ENCODE measurements at places on chromosomes 3 and 15. TPM values are rescaled to one million over a fixed set of nuclear protein-coding genes. Genes with fewer than 3 reads are reported as not detected.
A peak's percentile ranks its signal among the peaks of the same experiment; 100 is the strongest.

DNA sequence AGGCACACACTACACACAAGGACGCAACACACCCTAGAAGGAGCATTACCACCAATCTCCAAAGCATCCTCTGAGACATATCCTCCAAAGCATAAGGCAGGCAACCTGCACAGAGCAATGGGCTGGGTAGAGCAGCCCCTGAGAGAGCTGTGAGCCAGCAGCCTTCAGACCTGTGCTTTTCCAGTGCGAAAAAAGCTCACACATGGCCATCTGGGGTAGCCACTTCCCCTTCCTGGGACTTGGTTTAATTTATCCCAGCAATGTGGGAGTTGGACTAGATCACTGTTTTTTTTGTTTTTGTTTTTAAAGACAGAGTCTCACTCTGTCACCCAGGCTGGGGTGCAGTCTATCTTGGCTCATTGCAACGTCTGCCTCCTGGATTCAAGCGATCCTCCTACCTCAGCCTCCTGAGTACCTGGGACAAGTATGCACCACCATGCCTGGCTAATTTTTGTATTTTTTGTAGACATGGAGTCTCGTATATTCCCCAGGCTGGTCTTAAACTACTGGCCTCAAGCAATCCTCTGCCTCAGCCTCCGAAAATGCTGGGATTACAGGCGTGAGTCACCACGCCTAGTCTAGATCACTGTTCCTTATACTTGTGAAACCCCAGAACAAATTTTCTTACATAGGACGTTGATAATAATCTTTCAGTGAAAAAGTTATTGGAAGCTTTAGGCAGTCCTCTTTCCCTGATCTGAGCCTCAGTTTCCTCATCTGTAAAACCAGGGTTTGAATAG lies 18.9 kb downstream of the PTPN23 start:
- DNase-seq = no peak

DNA sequence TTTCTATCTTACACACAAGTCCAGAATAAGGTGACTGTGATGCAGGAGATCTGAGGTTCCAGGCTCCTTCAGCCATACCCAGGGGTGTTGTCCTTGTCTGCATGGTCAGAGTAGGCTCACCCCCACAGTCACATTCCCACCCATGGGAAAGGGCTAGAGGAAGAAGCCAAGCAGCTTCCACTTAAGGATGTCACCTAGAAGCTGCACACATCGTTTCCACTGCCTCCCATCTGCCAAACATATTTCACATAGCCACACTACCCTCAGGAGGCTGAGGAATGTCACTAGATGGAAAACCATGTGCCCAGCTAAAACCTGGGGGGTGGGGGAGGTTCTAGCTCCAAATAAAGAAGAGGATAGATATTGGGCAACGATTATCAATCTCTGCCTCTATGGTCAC lies 58.1 kb downstream of the TMEM39A start:
- DNase-seq = no peak

GRCh38 chr3:87706176-87706575 lies 352.6 kb downstream of the CGGBP1 start:
- no peak for DNase-seq

GRCh38 chr15:72982714-72983113 lies 69.5 kb upstream of the NEO1 start:
- peak; percentile 83 for DNase-seq

XIRP1 gene
- 79.4 TPM for total RNA-seq

DNA sequence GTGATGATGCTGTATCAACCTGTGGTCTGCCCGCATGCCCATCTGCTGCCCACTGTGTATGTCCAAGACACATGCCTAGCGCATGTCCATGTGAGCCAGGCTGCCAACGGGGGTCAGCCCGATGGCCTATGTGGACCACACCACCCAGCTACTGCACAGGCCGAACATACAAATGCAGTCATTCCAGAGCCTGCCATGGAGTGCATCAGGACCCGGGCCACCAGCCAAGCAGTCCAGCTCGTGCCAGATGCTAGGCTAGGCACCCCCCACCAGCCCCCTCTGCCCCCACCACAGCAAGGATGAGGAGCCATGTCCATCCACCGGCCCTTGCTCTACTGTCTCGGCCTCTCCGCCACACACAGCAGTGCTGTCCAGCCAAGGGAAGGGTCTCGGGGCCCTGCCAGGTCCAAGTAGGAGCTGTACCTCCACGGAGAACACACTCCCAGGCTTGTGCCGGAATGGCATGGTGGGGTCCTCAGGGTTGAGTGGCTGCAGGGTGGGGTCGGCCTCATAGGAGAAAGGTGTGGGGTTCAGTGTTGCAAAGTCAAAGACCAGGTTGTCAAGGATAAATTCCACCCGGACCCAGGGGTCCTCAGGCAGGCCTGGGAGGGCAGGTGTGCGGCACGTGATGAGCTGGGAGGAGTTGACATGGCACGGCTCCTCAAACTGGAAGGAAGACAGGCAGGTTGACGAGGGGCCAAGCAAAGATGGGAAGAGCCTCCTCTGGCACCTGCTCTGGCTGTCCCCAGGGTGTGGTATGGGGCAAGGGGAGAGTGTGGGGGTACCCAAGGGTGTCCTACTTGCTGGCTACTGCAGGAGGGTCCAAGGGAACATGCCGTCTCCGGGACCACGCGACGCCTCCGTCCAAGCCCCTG lies 15.3 kb downstream of the PLXNB1 start:
- no peak for DNase-seq

- peak; percentile 66 for DNase-seq
Observed at GRCh38 chr3:150242220-150242936, 165.7 kb upstream of the TSC22D2 start.

Data from muscle of leg (tissue), 16 donors.